Transverse colon (tissue), 4 donors: ENCODE measurements at places on chromosomes 3 and 15.

DNA sequence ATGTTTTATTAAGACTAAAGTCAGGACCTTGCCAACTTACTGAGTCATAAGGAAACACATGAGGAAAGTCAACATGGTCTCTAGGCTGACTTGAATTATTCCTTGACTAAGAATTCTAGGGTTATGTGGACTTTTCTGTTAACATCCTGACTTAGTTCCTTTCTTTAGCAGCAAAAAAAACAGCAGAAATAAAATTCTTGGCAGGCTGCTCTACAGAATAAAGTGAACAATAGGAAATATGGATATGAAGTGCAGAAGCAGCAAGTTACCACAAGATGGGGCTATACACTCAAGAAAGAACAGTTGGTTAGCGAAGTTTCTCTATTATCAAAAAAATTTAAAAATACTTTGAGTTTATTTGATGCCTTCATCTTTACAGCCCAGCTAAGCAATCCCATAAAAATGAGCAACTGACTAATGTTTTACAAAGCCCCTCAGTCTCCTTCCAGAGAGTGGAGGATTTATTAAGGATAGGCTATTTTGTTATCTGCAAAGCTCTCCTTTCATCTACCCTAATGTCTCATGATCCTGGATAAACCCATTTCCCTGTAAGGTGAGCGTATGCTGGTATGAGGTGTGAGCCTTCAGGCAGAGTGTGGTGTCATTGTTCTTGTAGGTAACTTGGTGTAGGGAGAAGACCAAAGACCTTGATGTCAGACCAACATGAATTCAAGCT is 23.1 kb upstream of the MCCC1 start:
- no peak for DNase-seq

DNA sequence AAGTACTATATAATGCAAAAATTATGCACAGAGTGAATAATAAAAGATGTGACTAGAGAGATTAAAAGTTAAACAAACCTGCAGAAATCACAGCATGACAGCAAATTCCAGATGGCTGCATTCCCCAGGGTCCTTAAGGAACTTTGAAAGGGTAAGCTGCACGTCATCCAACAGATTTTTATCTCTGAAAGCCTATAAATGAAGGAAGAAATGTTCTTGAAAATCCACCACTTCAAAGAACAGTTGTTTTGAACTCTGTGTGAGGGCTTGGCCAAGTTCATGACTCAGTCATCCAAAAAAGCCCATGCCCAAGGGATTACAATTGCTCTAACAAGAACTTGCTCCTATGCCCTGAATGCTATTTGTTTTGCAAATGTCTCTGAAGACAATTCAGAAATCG is 603.6 kb downstream of the PLOD2 start:
- no peak for DNase-seq

- peak; percentile 8 for DNase-seq
Observed at GRCh38 chr3:29144807-29145206, 136.1 kb upstream of the RBMS3 start.

DNA sequence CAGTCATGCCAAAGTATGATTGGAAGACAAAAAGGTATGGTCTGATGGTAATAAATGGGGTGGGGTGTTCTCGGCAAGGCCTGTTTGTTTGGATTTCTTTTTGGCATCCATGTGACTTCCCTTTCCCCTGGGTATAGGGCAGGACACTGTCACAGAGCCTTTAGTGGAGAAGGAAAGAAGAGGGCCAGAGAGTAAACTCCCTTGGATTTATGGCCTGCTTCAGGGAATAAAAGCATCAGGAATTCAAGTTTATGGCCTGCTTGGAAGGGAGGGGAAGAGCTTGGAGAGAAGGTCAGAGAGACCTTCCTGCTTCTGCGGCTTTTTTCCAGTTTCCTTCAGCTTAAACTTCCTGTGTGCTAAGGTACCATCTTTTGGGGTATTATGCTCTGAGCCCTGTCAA is 179.4 kb upstream of the ADAMTS9 start:
- peak; percentile 19 for DNase-seq

DNA sequence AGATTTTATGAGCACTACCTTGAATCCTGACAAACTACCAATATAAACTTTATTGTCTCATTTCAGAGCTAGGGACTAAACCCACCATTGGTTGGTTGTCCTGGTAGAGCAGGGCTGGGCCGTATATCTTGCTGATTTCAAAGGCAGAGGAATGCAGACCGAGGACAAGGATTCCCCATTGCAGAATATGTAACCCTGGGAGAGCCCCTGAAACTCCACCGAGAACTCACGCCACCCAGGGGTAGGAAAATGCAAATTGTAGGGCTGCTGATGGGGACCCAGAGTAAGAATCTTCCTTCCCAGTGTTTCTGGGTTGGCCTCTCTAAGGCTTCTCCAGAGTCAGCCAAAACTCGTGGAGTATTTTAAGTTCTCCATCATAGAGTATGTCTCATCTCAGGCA is 235.3 kb downstream of the ABHD5 start:
- no peak for DNase-seq

DNA sequence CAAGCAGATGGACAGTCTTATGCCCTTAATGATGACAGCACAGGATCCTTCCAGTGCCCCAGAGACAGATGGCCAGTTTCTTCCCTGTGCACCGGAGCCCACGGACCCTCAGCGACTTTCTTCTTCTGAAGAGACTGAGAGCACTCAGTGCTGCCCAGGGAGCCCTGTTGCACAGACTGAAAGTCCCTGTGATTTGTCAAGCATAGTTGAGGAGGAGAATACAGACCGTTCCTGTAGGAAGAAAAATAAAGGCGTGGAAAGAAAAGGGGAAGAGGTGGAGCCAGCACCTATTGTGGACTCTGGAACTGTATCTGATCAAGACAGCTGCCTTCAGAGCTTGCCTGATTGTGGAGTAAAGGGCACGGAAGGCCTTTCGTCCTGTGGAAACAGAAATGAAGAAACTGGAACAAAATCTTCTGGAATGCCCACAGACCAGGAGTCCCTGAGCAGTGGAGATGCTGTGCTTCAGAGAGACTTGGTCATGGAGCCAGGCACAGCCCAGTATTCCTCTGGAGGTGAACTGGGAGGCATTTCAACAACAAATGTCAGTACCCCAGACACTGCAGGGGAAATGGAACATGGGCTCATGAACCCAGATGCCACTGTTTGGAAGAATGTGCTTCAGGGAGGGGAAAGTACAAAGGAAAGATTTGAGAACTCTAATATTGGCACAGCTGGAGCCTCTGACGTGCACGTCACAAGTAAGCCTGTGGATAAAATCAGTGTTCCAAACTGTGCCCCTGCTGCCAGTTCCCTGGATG is 198.7 kb downstream of the AKAP13 start:
- DNase-seq: peak; percentile 81

- DNase-seq: no peak
Observed at GRCh38 chr15:78977091-78977571, 32.3 kb upstream of the CTSH start.

GRCh38 chr15:87419344-87419743 is 837.2 kb downstream of the NTRK3 start:
- no peak for DNase-seq

DNA sequence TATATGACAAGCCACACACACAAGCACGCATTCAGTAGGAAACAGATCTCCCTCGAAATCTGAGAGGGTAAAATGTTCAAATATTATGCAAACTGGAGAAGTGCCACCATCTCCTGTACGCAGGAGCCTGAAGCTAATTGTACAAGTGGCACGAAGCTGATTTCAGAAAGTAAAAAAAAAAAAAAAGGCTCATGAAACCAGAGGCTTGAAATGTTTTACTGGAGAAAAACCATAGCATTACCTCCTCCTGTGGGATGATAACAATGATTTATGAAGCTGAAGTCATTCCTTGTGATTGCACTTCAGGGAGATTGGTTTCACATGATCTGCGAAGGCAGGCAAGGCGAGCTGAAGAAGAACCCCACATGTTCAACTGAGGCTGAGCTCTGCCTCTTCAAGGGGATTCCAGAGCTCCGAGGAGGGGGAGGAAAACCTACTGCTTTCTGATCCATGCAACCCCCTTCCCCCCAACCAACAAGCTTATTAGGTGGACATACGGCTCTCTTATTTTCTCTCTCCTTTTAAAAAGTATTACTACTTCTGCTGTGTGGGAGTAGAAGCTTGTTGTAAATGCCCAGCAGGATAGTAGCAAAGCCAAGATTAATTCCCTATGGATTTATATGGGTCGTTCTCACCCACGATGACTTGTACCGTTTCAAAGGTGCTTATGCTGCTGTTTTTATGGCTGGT is 101.1 kb downstream of the GREM1 start:
- DNase-seq: no peak
